Activated naive CD4-positive, alpha-beta T cell (primary cell): ENCODE measurements at places on chromosomes 7 and 10.

DNA sequence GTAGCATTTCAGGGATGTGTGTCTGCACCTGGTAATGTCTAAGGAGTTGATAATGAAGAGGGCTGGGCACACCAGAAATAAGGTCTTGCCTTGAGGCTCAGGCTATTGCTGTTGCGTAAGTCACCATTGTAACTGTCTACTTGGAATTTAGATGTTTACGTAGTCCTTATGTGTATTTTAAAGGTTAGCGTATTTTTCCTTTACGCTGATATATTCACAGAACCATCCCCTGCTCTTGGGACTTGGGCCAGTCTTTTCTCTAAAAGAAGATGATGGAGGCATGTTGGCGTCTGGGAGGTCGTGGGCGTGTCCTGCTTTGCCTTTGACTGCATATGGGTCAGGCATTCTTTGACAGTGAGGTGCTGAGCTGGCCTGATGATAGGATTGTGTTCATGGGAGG lies 14.7 kb downstream of the WDR37 start:
- no peak for DNase-seq

DNA sequence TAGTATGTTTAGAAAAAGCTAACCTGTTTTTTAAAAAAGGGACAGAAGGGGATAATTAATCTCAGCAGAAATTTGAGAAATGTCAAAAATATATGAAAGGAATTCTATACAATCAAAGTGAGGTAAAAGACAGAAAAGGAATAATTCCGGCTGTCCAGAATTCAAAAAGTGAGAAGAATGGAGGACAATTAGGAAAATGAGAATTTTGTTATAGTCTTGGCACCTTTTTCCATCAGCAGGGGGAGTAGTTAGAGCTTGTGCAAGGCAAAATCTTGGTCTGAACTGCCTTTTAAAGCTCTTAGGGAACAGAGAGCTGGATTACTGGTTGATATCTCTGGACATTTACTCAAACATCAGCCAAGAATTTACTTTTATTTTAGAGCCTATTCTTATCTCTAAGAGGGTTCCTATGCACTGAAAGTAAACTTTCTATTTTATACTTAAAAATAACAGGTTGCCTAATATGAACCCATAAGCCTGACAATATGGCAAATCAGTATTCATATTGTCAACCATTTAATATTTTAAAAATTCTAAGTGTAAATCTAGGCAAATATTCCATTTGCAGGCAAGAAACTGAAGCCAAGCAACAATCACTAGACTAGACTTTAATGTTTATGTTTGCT lies 185.6 kb downstream of the ANK3 start:
- DNase-seq: no peak

GRCh38 chr10:48947690-48948469 lies 8.2 kb upstream of the LRRC18 start:
- no peak for DNase-seq

- no peak for DNase-seq
These were observed 1179.6 kb downstream of the CNTNAP2 start for GRCh38 chr7:147296201-147296600.

DNA sequence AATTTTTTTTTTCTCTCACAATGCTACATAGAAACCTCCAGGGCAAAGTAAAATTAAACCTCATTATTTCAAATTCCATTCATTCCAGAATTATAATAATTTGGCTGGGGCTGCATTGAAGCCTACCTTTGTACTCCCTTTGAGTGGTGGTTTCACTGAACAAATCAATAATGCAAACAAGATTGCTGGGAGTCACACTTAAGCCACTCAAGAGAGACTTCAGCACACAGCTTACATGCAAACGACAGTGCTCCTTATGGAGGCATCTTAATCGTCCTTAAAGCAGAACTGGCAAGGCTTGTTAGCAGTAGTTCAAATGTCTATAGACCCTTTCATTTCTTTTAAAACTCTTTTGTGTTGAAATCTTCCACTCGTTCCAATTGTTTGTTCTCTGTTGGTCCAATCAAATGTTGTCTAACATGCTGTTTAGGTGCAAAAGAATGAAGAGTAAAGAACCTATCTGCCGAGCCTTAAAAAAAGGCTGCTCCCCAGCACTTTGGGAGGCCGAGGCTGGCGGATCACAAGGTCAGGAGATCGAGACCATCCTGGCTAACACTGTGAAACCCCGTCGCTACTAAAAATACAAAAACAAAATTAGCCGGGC lies 294.9 kb downstream of the FGFR2 start:
- DNase-seq: no peak

- no peak for DNase-seq
These were observed 234.0 kb upstream of the TCF7L2 start for GRCh38 chr10:112716076-112716475.

GRCh38 chr10:35554461-35555056 lies 50.6 kb upstream of the GJD4 start:
- DNase-seq: no peak

- no peak for DNase-seq
These were observed 289.0 kb downstream of the GLRX3 start for GRCh38 chr10:130425169-130425568.

DNA sequence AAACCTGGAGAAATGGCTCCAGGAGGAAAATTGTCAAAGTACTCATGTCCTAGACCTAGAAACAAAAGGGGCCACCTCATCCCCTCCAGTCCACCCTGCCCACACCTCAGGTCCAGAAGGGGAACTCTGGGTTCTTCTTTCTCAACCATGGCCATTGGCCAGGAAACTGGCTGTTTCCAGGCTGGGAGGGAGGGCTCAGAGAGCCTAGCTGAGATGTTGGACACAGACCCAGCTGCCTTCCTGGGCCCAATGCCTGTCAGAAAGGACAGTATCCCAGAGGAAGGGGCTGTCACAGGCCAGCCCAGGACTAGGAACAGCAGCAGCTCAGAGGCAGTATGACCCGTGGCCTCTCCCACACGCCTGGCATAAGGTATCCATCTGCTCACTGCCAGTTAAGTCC lies 9.6 kb downstream of the GRID1 start:
- no peak for DNase-seq

- no peak for DNase-seq
These were observed 89.9 kb downstream of the JMJD1C start for GRCh38 chr10:63375859-63376258.

GRCh38 chr10:22583683-22584082 lies 130.7 kb downstream of the PIP4K2A start:
- no peak for DNase-seq

DNA sequence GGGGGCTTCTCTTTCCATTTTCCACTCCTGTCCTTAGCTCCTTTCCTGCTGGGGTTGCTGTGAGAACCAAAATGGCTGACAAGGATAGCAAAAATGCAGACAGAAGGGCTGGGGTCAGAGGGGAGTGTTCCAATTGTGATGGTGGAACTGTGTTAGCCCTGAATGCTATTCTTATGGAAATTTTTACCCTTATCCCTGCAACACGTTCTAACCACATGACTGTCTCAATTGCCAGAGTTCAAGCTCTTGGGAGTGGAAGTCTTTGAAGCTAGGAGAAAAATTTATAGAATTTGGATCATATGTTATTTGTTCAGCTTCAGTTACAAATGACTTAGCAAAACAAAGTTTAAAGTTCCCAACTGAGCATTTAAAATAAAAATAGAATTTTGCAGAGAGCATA lies 134.1 kb downstream of the ADCYAP1R1 start:
- no peak for DNase-seq

DNA sequence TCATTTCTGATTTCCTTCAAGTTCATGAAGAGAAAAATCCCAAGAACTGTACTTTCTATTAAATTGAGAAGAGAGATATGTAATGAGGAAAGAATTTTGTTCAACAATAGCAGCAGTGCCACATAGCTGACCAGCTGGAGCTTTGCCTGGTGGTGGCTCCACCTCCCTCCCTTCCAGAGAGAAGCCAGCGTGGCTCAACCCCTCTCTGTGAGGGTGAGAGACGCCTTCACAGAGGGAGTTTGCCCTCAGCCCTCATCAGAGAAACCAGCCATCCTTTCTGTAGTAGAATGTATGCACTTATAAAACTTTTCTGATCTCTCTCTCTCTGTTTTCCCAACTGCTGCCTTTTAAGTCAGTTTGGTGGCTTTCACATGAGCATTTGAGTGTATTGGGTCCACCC lies 20.5 kb upstream of the COL1A2 start:
- DNase-seq: no peak

DNA sequence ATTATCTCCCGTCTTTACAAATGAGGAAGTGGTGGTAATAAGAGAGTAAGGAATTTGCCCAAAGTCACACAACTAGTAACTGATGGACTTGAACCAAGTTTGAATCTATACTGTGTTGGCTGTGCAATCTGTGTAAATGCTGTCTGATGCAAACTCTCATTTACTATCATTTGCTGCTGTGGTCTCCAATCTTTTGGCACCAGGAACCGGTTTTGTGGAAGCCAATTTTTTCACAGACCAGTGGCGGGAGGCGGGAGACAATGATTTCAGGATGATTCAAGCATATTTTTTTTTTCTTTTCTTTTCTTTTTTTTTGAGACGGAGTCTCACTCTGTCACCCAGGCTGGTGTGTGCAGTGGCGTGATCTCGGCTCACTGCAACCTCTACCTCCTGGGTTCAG lies 450.0 kb upstream of the FZD8 start:
- DNase-seq: no peak

DNA sequence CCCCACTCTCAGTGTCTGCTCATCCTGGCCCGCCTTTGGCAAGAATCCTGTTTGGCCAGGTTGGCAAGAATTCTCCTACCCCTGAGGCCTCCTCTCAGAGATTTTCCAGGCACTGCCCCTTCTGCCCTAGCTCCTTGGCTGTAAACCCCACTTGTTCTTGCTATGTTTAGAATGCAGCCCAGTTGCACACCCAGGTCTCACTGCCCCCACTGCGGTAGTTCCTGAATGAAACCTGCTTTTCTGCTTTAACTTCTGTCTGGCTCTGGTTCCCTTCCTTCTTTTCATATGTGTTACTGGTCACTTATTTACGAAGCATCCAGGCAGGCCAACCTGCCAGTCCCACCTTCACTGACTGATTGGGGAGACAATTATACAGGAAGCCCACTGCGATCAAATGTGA lies 576.9 kb downstream of the GLRX3 start:
- DNase-seq: no peak

DNA sequence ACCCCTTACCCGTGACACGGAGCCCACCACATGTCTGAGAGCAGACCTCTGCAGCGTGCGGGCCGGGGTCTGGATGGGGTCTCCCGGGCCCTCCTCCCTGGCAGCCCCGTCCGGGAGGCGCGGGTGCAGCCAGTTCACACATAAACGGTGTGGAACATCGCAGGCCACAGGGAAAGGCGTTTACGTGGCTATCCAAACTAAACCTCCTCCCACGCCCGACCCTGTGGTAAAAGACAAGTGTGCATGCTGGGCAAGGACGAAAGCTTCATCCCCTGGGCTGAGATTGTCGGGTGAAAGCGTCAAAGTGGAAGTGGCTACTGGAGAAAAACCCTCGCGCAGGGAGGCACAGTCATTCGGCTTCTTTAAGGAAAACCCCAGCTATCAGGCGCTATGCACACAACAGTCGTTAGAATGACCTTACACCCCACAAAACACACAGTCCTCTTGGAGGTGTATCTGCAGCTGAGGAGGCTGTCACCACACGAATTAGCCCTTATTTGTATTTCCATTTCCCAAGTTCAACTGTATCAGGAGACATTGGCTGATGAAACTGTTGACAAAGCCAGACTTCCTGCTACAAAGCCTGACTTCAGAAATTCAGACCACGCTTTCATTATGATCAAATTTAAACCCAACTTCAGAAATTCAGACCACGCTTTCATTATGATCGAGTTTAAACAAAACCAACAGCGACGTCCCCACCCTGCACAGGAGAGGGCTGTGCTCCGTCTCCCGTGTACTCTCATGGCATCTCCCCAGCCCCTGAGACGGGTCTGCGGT lies 15.3 kb downstream of the GPER1 start:
- no peak for DNase-seq

GRCh38 chr7:7577888-7578287 lies 11.2 kb downstream of the MIOS start:
- DNase-seq: no peak

- no peak for DNase-seq
These were observed 102.0 kb upstream of the FAM20C start for GRCh38 chr7:90111-91063.
